RPMI7951 (cell line): ENCODE measurements at places on chromosomes 1 and 21. TPM values are rescaled to one million over a fixed set of nuclear protein-coding genes. Genes with fewer than 3 reads are reported as not detected.

BRWD1 gene
- total RNA-seq, result 23.4 and 30.1 TPM in 2 replicates

MYCL gene
- 0.10 and 0.12 TPM in 2 replicates for total RNA-seq

LRRC38 gene
- not detected in 2 replicates for total RNA-seq

FAM167B gene
- 0.49 TPM in 1 of 2 replicates, not detected in the other for total RNA-seq

SLC44A3 gene
- total RNA-seq, result 0.98 and 1.1 TPM in 2 replicates

NTNG1 gene
- total RNA-seq, result not detected in 2 replicates

CDCA8 gene
- total RNA-seq, result 42.8 and 48.3 TPM in 2 replicates

PFKL gene
- 97.3 and 116 TPM in 2 replicates for total RNA-seq

SPATA21 gene
- not detected in 2 replicates for total RNA-seq

RNF19B gene
- total RNA-seq, result 9.8 and 10.3 TPM in 2 replicates
